H7 (cell line): ENCODE measurements at places on chromosomes 3 and 15. TPM values are rescaled to one million over a fixed set of nuclear protein-coding genes. Genes with fewer than 3 reads are reported as not detected.

FEZF2 gene
- 0.14 TPM in 1 of 2 replicates, not detected in the other for total RNA-seq

FGF12 gene
- total RNA-seq: 9.6 and 12.6 TPM in 2 replicates

GPR176 gene
- 30.1 and 43.6 TPM in 2 replicates for total RNA-seq

SRGAP3 gene
- 5.0 and 5.3 TPM in 2 replicates for total RNA-seq

SLC22A13 gene
- 0.11 and 0.24 TPM in 2 replicates for total RNA-seq

CILP gene
- not detected in 2 replicates for total RNA-seq
